HCT116 (cell line): ENCODE measurements at places on chromosomes 7 and 10.

DNA sequence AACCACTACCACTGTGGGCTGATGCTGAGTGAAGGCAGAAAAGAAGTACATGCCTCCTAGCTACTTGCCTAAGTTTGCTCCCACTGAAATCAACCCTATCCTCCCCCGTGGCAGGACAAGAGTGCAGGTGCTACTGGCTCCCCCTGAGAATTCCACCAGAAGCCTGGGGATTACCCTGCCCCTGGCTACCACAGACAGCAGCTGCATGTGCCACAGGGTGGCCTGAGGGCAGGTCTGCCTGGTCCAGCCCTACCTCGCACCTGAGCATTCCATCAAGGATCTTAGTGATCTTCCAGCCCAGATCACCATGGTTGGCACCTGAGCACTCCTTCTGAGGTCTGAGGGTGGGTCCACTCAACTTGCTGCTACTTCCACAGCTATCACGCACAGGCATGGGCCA is 176.4 kb upstream of the SMIM30 start:
- no peak for DNase-seq

DNA sequence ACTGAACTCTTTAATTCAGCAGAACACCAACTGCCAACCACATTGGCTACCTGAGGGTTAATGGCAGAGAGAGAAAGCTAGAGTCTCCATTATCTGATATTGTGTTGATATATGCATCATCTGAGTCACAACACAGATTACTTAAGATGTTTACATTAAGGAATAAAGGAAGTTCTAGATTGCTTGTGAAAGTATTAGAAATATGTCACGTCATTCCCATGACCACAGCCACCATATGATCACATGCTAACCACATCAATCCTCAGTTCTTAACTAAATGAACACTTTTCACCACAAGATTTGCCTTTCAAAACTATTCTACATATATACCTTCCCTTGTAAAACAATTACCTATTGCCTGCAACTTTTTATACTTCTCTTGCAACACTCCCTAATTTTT is 337.9 kb downstream of the FGFR2 start:
- no peak for DNase-seq

GRCh38 chr7:140078392-140078791 is 15.6 kb upstream of the PARP12 start:
- no peak for DNase-seq

DNA sequence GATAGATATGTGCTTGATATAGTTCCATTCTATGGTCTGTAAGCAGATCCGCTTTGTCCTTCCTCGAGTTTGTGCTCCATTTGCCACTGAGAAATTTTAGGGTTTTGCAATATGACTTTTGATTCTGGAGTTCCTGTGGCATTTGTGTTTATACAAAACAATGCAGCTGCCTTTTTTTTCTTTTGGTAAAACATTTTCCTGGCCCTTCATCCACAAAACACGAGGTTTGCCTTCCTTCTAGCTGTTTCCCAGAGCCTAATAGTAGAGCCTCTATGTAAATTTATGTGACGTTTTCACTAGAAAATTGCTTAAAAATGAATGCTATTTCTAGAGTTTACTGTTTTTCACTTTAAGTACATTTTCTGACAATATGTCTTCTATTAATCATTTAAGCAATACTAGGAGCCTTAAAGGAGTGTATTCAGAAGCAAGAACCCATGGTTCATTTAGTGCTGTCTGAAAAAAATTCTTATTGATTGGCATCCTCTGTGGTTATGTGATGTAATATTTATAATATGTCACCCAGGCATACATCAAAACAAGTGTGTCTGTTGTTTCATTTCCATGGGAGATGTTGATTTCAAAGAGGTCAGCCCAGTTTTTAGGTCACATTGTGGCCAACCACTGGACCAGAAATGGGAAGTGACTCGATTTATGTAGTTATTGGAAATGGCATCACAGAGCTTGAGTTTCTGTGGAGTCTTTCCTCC is 618.3 kb downstream of the LRMDA start:
- DNase-seq: no peak

GRCh38 chr7:5636914-5637313 is 144.5 kb downstream of the RNF216 start:
- DNase-seq: no peak

DNA sequence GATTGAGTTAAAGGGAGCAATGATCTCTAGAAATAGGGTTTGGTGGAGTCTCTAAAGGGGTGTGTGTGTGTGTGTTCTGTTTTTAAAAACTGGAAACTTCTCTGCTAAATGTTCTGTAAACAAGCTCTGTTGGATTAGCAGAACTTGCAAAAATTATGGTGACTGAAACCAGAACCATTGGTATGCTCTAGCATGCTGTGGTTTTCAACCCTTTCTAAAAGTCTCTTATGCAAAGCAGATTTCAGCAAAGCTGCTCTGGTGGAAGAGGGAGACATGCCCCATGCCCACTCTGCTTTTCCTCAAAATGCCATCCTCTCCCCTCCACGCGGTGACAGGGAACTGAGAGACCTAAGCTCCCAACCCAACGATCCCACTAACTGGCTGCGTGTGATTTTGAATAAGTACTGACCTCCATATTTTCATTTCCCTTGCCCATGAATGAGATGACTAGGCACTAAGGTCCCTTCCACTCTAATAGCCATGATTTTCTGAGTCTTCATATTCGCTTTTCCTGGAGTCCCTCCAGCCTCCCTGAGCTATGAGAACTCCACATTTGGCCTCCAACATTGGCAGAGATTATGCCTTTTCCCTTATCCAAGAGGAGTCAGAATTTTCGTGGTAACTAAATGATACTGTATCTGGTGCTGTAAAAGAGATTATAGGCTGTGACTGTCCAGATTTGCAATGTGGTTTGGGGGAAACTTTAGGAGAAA is 117.3 kb upstream of the PALS2 start:
- no peak for DNase-seq

DNA sequence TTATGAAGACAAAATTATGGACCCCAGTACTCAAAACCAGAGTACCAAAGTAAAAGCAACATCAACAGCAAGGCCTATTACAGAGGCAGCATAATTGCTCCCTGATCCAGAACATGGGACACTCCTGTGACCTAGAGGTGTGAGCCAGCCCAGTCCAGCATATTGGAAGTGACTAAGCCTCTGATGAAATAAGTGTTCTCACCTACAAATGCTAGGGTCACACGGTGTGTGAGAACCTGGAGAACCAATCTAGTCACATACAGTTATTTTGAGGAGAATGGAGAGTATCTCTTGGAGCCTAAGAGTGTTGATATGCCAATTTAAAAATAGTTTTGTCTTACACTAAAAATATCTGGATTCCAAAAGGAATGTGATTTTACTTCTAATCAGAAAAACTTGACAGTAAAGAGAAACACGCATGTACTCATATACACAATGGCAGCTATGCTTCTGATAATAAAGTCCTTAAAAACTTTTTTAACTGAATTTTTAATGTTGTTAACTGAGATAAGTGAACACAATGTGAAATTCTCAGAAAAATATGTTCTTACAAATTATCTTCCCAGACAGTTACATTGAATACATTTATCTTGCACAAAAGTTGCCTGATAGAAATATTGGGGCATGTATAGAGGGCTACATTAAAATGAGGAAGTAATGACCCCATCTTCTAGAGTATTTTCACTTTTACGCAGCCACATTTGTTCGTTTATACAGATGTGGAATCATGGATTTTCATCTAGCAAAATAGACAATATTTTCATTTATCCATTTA is 56.8 kb upstream of the CD36 start:
- DNase-seq: no peak

GRCh38 chr10:103168438-103168837 is 24.6 kb downstream of the NT5C2 start:
- no peak for DNase-seq

DNA sequence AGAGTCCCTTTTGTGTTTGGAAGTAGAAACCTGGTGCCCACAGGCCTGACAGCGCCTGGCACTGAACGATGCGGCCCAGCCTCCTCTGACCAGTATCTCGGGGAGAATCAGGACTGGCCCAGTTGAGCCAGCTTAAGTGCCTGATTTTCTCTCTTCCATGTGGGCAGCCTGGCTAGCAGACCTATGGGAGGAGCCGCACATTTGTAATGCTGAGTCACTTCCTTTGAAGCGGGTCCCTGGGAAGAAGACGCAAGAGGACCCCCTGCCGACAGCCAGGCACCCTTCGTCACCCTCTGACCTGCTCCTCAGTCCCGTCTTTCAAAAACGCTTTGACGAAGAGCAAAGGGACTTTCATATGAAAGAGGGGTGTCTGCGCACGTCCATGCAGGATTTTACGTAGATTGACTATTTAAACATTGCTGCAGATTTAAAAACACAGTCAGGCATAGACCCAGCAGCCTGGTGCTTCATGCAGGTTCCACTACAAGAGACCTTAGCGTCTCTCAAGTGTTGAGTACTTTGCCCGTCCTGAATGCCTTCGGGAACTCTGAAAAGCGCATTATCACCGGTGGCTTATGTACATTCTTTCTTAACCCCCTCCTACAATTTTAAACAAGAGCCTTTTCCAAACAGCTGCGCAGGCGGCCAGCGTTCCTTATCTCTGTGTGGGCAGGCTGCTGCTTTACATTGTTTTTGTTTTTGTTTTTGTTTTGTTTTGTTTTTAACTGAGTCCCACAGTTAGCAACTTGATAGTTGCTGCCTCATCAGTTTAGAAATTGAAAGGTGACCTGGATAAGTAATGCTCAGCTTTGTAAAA is 36.5 kb upstream of the AP5Z1 start:
- DNase-seq: peak; percentile 73

GRCh38 chr10:116247691-116248090 is 25.3 kb downstream of the GFRA1 start:
- DNase-seq: no peak

GRCh38 chr7:97022491-97023306 is 1.9 kb downstream of the DLX5 start:
- DNase-seq: no peak

GRCh38 chr10:30537586-30537985 is 92.0 kb downstream of the LYZL2 start:
- no peak for DNase-seq

DNA sequence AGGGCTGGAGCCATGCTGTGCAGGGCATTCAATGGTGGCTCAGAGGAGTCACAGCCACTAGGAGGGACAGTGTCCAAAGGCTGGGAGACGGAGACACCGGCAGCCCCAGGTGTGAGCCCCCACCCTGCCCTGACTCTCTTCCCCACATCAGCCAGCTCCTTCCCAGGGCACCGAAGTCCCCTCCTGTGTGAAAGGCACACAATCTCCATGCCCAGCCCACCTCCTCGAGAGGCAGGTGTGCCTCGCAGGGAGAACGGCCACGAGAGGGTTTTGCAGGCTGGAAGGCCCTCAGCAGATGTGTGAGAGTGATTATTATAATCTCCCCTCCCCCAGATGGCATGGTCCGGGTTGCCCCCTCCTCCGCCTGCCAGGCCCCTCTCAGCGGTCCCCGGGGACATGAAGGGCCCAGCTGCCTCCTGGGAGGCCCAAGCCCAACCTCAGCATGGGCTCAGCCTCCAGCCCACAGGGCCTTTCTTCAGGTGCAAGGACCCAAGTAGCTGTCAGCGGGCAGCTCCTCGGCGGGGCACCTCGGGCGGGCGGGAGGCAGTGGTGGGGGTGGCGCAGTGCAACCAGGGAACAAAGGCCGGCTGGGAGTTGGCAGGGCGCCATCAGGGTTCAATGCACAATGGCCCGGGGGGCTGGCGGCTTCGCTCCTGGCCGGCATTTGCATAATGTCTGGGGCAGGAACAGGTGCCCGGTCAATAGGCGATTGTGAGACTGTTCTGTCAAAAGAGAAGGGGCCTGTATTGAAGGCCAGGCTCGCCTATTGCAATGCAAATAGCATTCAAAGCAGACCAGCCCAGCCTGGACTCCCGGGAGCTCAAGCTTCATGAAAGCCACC is 155.3 kb upstream of the ZMIZ1 start:
- DNase-seq: no peak

- DNase-seq: no peak
Observed at GRCh38 chr10:52908478-52908877, 135.9 kb upstream of the MBL2 start.

DNA sequence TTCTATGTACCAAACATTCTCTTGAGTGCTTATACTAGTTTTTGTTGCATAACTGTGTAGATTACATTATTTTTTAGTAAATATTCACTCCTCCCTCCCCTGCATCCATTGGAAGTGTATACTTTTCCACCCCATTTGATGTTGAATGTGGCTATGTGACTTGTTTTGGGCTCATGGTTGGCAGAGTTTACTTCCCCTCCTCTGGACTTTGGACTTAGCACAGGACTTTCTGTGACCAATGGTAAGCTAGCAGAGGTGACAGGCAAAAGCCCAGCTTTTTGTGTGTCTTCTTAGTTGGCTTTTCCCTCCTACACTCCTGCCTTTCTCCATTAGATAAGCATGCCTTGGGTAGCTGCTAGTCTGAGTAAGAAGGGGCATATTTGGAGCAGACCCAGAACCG is 353.9 kb downstream of the HPSE2 start:
- DNase-seq: no peak
